ENCODE measurements at places on chromosomes 4 and X.

DNA sequence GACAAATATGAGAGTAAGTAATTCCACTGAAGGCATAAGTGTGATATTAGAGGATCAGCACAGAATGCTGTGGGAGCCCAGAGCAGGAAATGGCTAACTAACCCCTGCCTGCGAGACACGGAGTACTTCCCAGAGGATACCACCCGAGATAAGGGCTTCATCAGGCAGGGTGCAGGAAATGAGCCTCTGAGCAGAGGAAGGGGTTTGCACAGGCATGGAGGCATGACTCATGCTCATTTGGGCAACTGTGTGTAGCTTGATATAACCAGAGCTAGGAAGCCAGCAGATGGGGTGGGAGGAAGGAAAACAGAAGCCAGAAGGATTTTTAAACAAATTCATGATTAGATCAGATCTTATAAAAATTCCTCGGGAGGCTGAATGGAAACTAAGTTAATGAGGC lies 70.0 kb upstream of the TSPAN5 start:
- DNase-seq: peak; percentile 25

DNA sequence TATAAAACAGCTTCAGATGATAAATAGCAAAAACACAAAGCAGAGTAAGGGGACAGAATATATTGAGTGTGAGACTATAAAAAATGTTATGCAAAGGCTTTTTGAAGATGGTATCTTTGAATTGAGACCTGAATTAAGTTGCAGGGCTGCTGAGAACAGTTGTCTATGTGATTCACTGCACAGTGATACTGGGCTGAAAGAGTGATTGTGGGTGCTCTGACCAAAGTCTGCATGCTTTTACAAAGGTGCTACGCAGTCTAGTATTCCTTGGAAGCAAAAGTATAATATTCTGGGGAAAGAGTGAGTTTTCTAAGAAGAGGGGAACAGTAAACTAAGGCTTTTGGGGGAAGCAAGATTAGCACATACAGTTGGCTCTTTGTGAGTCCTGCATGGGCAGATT lies 234.0 kb downstream of the ARHGAP10 start:
- DNase-seq: no peak

- DNase-seq: peak; percentile 66
Measured at GRCh38 chrX:48897157-48897624, 377 bp downstream of the TIMM17B start.

- no peak for DNase-seq
Measured at GRCh38 chr4:127631420-127631819, 1.3 kb upstream of the INTU start.

DNA sequence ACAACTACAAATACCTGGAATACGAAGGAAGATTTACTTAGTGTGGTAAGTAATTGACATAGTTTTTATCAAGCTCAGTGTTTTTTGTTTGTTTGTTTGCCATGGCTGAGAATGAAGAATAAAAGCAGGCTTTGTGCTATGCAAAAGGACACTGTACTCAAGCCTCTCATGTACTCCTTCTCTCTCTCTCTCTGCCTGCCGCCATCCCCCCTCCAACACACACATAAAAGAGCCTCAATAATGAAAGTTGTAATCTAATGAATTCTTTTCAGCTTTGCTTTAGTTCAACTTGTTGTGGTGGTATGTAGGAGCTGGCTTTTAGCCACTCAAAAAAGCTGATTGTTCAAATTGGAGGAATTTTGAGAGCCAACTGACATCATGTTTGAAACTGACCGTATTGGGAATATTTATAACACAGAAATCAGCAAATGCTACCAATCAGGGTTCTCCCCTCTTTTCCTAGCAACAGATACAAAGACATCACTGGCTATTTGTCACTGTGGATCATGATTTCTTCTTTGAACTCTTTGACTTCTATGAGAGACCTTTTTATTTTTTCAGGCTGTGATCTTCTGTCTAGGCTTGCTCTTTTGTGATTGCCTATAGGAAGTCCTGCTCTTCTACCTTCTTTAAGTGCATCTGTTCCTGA lies 1148.8 kb downstream of the RAPGEF2 start:
- no peak for DNase-seq
